NCI-H446 treated with DMSO at 0.1 percent for 48 hours (cell line): ENCODE measurements at places on chromosomes 12 and 14.
A peak's percentile ranks its signal among the peaks of the same experiment; 100 is the strongest.

DNA sequence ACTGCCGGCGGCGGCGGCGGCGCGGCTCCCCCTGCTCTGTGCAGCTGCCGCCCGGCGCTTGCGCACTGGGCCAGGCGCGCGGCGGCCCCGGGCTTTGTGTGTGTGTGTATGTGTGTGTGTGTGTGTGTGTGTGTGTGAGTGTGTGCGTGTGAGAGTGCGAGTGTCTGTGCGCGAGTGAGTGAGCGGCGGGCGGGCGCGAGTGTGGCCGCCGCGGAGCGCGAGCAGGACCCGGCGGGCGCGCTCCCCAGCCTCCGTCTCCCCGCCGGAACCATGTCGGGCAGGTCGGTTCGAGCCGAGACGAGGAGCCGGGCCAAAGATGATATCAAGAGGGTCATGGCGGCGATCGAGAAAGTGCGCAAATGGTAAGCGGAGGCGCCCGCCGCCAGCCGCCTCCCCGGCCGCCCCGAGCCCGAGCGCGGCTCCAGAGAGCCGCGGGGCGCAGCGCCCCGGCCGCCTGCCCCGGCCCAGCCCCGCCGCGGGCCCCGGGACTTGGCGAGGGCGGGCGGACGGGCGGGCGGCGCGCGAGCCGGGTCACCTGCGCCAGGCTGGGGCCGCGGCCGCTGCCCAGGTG is at the start of gene BCL7A:
BCL7A (plus strand) TSS at position 63 of the 571 bp plus-strand sequence; CDS start at position 271, 208 bp downstream.
- DNase-seq: peak; percentile 19

DNA sequence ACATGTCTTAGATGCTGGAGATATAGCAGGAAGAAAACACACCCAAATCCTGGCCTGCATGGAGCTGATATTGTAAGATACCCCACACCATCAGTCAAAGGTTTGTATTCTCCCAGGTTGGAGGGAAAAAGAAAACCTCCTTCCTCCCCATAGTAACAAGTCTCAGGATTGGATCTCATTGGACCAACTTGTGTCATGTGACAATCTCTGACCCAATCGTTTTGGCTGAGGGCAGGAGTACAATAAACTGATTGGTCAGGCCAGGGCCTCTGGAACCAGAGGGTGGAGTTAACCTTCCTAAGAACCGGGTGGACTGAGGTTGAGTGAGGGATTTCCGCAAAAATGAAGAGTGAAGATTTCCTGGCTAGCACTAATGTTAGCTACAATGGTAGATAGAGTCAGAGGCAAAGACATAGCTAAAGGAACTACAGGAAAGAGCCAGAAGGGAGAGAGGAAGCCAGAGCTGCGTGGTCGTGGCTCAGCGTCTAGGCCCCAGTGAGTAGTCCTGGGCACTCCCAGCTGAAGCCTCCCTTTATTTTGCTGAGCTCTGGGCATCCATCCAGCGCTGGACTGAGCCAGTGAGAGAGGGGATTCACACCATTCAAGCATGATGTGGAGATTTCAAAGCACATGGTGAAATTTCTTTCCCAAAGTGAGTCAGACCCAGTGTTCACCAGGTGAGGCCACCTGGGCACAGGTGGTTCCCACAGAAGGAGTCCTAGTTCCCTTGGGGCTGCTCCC is 219.9 kb downstream of the AACS start:
- peak; percentile 16 for DNase-seq

GRCh38 chr12:100717733-100718067 is 76.9 kb upstream of the ANO4 start:
- DNase-seq: no peak

DNA sequence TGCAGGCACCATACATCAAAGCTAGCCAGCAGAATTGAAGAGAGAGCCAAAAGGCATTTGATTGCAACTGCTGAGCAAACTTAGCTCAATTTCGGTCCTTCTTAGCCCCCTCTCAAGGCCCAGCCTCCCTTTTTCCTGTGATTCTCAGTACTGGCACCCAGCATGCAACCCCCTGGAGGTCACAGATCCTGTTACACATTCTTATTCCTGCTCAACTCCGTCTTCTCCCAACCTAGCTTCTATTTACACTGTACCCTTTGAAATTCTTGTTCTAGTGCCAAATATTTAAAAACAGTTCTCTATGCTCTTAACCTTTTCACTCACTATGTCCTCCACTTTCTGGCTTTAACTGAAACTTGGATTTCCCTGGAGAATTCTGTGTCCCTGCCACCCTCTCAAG is 131.3 kb upstream of the CPSF6 start:
- no peak for DNase-seq

DNA sequence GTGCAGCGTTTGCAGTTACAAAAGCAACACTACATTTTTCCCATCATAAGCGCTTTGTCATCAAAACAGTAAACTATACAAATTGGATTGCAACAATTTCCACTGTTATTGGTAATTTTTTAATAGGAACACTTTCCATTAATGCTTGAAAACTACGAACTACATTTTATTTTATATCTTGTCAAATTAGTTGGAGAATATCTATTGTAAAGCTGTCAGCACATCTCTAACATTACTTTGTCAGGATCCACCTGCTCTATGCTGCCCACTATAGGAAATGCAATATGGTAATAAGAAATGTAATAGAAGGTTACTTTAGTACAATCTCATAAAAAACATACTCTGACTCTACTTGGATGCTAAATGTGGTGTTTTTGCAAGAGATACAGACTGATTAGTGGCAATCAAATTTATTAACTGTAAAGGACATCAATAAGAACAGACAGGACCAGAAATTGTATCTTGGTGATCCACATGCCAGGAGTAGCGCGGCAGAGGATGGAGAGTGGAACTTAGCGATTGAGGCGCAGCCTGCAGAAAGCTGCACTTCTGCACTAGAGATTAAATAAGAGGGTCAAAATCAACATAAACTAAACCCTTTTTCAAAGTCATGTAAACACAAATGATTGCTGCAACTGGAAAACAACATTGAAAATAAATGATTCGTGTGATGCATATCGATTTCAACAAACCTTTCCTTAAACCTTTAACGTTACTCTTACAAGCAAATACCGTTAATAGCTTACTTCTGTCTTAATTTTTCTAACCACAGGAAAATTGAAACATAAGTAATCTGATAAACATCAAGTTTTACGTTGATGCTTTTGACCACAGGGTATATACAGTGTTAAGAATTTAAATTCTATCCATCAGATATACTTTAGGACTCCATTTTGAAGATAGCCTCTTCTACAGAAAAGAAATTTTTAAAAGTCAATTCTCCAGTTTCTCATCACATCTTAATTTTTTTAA is 3.6 kb upstream of the ARID2 start:
- DNase-seq: peak; percentile 19
